ENCODE measurements at places on chromosomes 16 and 17.

- DNase-seq, result peak; percentile 78
These were observed 29.7 kb downstream of the FAM222B start for GRCh38 chr17:28812748-28813377.

DNA sequence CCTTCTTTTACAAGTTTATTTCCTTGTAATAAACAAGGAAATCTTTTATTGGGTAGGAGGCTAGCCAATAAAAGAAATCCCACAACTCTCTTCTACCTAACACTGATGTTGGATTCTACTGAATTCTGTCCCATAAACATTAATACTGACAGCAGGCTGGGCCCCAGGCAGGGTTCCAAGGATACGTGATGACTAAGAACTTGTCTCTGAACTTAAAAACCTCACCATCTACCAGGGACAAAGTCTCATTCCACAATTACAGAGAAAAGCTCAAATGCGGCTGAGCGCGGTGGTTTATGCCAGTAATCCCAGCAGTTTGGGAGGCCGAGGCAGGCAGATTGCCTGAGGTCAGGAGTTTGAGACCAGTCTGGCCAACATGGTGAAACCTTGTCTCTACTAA lies 64.9 kb downstream of the ARHGAP17 start:
- DNase-seq, result no peak

GRCh38 chr17:82065193-82065637 lies 389 bp downstream of the DUS1L start:
- DNase-seq, result no peak

- no peak for DNase-seq
These were observed 1.3 kb upstream of the BAIAP2 start for GRCh38 chr17:81033535-81034167.

GRCh38 chr16:12742741-12743140 lies 60.9 kb downstream of the CPPED1 start:
- no peak for DNase-seq

DNA sequence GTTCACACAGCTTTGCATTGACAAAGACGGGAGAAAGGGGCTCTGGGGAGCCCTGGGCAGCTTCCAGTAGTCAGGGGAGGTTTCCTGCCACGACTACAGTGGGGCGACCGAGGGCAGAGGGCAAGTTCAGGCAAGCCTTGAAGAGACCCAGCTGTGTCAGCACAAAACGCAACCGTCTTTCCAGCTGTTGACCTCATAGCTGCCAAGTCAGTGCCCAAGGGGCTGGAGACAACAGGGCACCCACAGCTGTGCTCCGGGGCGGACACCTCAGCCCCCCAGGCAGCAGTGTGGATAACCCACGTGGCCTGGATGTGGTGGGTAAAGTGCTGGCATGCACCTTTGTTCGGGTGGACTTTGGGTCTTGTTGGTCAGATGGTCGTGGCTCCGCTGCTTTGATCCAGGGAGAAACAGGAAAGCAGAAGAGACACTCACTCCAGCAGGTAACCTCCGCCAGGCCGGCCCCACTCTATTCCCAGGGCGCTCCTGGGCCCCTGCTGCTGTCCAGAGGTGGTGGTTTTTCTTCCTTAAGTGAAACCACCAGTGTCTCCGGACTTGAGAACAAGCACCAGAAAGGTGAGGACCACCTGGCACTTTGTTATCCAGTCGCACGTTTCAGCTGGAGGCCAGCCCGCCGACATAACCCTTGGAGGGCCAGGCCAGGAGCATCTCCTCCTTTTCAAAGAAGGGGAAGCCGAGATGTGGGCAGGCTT lies 17.6 kb upstream of the CBX2 start:
- no peak for DNase-seq

DNA sequence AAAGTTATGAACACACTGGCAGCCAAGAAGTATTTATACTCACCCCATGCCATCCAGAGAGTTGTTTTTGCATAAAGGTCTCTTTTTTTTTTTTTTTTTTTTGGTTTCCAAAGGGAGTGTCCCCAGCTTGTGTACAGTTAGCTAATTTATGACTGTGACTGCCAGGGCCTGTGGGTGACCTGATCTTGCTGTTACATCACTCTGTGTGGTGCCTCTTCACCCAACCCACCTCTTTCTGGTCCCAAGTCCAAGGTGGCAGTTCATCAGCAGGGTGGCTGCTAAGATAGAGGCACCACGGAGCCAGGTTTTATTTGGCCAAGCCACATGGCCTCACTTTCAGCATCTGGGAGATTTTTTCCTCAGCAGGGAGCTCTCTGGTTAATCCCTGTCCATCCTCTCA lies at the start of gene NOS2:
Gene NOS2, minus strand, starts transcription at position 8 of the 400 bp plus-strand sequence. CDS start 1,720 bp downstream, outside the sequence.
- no peak for DNase-seq

GRCh38 chr17:16121915-16122314 lies 93.4 kb downstream of the NCOR1 start:
- DNase-seq, result no peak

GRCh38 chr17:81806461-81807209 lies 2.7 kb downstream of the GCGR start:
- no peak for DNase-seq

DNA sequence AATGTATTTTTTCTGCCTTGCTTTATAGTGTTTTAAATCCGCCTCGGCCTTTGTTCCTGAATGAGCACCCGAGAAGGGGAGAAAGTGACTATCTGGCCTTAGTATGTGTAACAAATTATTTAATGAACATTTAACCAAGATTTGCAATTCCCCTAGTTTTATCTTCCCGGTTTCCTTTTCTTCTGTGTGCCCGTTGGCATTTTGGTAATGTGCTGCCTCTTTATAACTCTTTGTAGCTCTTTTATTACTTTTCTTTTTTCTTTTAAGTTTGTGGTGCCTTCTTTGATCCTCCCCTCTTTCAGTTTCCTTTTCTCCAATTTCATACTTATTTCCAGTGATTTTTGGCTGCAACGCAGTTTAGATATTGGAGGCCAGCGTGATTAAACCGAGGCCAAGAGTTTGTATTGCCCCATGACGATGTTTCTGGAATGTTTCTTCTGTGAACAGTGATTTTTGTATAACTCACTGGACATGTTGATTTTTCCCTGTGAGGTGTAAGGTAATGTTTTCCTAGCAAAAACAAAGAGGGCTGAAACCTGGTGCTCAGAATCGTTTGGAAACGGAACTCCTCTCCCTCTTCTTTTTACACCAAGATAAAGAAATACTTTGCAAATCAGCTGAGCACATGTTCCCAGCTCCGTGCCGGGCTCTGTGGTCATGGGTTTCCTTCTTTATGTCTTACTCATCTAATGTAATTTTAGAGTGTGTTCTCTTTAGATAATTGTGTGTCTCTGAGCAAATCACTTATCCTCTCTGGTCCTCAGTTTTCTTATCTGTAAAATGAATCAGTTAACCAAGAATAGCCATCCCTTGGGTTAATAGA lies 344.3 kb downstream of the WWOX start:
- no peak for DNase-seq

DNA sequence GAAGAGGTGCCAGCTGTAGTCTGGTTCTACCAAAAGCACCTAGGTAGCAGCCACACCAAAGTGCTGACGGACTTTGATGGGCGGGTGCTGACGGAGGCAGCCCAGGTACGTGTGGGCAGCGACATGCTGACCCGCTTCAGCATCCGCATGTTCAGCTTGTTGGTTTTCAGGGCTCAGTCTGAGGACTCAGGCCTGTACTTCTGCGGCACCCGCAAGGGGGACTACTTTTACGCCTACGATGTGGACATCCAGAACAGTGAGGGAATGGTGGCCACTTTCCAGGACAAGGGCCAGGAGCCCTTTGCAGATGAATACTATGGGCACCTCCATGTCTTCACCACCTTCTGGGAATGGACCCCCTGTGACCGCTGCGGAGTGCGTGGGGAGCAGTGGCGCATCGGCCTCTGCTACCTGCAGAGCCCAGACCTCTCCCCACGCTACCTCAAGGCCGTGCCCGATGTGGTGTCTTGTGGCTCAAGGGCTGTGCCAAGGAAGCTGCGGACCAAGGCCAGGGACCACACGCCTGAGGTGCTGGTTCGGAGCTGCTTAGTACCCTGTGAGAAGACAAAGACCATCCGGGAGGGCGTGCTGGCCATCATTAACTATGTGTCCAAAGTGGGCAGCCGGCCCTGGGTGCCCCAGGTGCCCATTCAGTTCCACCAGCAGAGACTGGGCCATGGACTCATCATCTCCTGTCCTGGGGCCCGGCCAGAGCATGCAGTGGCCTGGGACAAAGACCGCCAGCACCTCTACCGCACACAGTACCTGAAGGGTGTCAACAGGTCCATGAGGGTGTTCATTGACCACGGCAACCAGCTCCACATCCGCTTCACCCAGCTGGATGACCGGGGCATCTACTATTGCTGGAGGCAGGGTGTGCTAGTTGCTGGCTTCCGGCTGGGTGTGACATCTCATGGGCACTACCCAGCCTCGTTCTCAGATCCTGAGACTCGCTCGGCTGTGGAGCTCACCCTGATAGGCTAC lies 5.0 kb upstream of the EFTUD2 start:
- DNase-seq, result no peak

DNA sequence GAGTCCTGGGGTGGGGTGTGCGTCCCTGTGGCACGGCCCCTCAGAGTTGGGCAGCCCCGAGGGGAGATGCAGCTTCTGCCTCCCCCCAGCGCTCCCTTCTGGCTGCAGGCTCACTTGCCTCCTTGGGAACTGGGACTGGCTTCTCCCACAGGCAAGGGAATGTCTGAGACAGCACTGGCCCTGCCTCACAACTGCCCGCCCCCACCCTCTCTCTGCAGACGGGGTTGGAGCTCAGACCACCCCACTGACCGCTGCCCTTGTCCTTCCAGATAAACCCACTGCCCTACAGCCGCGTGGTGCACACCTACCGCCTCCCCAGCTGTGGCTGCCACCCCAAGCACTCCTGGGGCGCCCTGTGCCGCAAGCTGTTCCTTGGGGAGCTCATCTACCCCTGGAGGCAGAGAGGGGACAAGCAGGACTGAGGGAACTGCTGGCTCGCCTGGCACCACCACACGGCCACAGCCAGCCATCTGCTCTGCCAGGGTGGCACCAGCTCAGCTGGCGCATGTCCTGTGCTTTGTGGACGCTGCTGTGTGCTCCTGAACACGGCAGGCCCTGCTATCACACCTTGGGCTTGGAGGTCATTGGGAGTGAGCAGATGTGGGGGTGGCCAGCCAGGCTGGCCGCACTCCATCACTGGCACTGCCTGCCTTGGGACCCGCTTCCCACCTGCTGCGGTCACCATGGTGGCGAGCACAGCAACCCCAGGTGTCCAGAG lies 7.1 kb upstream of the RAB40C start:
- no peak for DNase-seq

DNA sequence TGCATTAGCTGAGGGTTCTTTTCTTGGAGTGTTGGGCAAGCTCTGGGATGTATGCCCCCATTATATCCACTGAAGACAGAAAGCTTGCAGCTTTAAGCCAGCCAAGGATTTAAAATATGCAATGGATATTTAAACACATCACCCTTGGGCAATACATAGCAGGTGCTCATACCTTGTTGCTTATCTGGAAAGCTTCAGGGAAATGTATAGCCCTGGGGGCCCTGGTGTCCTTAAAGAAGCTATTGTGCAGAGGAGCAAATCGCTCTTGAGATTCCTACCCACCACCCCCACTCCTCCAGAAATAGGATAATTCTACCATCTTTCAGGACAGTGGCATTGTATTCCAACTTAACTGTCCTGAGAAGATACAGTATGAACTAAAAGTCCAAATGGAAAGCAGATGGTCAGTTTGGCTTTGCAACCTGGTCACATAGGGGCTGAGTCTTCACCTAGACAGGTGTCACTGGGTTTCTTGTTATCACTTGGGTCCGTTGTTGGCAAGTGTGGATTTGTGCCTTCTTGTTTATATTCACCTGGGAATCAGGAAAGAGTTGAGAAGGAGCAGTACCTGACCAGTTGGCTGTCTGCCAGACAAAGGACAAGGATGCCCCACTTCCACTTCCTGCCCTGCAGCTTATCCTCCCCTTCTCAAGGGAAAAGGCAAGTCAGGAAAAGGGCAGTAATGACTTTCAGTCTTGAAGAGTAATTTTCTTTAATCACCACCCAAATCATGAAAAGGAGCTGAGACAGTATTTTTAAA lies 3.4 kb downstream of the ANKRD40CL start:
- no peak for DNase-seq

GRCh38 chr16:85615014-85615851 lies 2.1 kb downstream of the GSE1 start:
- no peak for DNase-seq

DNA sequence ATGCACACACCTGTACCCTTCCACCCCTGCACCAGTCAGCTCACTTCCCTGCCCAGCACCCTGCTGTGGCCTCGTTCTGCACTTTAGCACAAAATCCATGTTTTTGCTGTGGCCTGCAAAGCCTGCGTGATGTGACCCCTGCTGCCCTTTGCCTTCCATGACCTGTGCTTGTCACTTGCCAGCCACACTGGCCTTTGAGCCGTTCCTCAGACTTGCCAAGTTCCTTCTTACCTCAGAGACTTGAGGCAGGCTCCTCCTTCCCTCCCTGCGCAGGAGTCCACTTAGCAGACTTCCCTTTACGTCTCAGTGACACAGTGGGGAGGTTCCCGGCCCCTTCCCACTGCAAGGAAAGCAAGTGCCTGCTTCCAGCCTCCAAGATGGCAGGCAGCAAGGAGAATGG lies 134.7 kb downstream of the SNX29 start:
- no peak for DNase-seq

- DNase-seq, result no peak
These were observed 16.7 kb upstream of the MTMR4 start for GRCh38 chr17:58531122-58531521.

DNA sequence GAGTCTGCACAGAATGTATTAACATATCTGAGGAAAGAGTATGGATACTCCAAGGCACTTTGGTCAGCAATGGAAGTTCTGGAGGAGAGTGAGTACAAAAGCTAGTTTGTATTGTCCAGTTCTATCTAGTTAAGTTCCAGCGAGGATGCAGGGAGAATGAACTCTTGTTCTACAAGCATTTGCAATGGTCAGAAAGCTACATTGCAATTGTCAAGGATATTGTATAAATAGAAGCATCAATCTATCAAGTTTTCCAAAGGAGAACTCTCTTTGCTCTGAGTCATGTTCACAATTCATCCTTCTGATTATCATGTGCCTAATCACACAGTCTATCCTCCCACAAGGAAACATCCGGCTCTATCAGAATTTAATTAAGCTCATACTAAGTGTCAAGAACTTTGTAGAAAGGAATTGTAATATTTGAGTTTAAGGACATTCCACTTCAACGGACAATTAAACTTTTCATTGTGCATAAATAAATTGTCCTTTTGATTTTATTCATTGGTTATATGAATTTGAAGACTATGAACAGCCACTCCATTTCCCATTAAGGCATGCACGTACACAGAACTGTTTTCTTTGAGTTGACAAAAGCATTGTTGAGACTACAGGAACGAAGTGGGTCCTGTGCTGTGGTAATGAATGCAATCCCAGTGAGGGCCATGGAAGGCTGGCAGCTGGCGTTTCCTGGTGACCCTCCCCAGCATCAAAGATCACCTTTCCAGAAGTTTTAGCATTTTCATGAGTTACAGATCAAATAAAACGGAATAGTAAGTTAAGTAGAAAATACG lies 973.5 kb upstream of the GOT2 start:
- no peak for DNase-seq

GRCh38 chr17:48952904-48953303 lies 8.3 kb upstream of the SNF8 start:
- DNase-seq, result no peak

Data from kidney capillary endothelial cell (primary cell).